Activated CD4-positive, alpha-beta T cell treated with anti-CD3 and anti-CD28 coated beads, Interleukin-10, Interleukin-2, amounts not matched to agents 100 ng/mL and 50 ng/mL, durations not matched to agents 16 hours and 8 hours (primary cell): ENCODE measurements at places on chromosomes 13 and 19.
A peak's percentile ranks its signal among the peaks of the same experiment; 100 is the strongest.

- no peak for DNase-seq
These were observed 14.0 kb downstream of the EXOSC8 start for GRCh38 chr13:37014609-37015008.

DNA sequence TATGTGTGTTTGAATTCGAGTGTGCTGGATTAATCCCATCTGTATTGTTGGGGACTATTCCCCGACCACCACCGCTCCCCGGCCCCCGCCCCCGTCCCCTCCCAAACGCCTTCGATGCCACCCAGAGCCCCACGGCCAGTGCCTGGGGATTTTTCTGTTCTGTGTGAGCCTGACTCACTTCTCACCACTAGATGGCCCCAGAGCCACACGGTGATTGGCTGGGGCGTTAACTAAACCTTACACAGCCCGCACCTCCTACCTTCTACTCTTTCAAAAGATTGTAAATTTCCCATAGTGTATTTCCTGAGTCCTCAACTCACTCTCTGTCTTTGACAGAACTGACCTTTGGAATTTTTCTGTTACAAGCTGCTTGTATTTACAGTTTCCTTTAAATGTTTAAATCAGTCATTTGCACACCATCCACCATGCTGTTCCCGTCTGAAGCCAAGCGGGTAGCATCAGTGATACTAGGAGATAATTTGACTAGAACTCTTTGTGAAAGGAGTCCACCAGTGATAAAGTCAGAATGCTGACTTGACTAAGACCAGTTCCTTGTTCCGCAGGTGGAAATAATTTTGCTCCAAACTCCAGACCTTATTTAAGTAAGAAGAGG lies 61.4 kb downstream of the RFX2 start:
- peak; percentile 83 for DNase-seq

- DNase-seq, result peak; percentile 40
These were observed 209.7 kb downstream of the RBM26 start for GRCh38 chr13:79196366-79196765.

GRCh38 chr19:53909471-53910169 lies 542 bp downstream of the CACNG7 start:
- no peak for DNase-seq

DNA sequence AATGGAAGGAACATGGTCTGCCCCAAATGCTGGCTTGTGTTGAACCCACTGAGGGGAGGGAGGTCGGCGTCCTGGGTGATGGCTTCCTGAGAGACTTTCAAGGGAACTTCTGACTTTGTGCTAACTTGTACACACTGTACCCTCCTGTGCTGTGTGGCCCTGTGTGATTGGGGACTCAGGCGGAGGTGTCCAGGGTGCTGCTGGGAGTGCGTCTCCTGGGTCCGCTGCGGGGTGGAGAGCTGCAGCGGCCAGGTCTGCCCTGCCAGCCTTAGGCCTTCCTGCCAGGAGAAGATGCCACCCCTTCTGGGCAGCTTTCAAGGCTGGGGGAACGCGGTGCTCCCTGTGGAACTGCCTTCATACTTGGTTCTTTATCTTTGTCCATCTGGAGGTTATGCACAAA lies 170.1 kb downstream of the URI1 start:
- no peak for DNase-seq

- no peak for DNase-seq
These were observed 7.6 kb upstream of the HMG20B start for GRCh38 chr19:3565139-3565538.

DNA sequence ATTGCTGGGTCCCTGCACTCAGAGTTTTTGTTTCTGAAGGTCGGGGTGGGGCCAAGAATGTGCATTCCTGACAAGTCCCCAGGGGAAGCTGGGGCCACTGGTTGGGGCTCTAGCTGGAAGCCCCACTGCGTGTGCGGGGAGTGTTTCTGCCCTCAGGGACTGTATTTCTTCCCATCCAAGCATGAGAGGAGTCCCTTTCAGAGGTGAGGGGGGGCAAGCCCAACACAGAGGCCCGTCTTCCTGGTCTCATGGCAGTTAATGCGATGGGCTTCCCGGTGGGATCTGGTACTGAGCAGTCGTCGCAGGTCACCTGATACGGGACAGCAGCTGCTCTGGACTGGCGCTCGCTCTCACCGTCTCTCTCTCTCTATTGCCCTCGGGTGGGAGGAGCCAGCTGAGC lies 50.4 kb downstream of the GPR12 start:
- DNase-seq, result no peak
